IPS DF 19.7 (cell line): ENCODE measurements at places on chromosomes 7 and 10.

GRCh38 chr7:38700116-38700515 is 68.9 kb upstream of the AMPH start:
- no peak for DNase-seq

DNA sequence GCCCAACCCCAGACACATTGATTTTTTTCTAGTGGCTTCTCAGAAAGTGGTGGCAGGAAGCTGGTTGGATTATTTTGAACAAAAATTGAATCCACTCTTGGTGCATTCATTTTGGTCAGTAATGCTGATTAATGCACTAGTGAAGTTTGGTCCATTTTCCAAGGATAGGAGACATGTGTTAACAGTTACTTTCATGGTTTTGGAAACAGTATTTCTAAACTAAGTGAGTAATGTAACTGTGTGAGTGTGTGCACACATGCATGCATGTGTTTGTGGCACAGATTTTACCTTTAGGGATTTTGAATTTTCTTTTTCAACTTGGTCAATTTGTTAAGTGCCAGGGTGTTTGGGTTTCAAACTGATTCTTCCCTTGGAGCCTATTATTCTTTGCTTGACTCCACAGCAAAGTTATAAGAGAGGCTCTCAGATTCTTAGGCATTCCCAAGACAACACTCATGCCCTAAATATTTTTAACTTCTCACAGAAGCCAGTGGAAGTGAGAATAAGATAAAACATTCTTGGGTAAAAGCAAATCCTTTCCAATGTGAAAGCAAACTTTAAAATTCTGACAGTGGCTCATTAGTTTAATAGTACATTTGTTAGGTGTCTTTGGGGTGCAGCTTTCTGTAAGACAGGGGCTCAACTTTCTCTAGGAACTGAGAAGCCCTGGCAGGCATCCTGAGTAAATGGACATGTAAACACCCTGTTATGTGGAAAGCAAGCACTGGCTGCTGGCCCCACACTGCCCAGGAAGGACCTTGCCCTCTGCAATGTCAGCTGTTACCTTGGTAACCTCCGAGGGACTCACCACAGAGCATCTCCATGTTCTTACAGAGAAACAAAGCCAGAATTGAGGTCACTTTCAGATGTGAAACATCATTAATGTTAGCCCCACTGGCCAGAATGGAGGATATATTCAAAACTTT is 68.4 kb downstream of the ASAH2B start:
- DNase-seq, result no peak

GRCh38 chr10:22333167-22333974 is 11.9 kb upstream of the SPAG6 start:
- DNase-seq, result no peak

- DNase-seq, result no peak
Observed at GRCh38 chr7:4307316-4308204, 374.5 kb upstream of the FOXK1 start.

GRCh38 chr7:83305027-83305426 is 142.3 kb upstream of the PCLO start:
- no peak for DNase-seq

DNA sequence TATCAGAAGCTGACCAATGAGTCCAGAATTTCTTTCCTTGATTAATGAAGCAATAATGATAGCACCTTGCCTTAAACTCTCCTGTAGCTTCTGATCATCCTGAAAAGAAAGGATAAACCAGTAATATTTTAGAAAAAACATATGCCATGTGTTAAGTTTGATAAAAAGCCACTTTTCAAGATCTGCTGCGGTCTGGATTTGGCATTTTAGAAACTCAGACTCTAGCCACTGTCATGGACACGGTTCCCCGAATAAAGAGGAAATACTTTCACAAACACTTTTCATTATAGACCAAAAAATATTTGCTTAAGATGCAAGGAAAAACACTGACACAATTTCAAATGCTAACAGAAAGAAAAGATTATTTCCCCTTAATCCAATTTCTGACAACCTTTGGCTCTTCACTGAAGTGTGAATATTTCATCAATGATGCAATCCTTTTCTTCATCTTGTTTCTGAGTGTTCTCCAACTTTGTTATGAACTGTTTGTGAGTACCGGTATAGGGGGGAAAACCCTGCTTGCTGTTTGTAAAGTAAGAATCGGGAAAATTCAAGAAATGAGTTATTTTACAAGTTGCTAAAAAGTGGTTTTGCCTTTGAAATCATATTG is 329.5 kb downstream of the CRPPA start:
- DNase-seq, result no peak
